ENCODE measurements at places on chromosomes 7 and 10. TPM values are rescaled to one million over a fixed set of nuclear protein-coding genes. Genes with fewer than 3 reads are reported as not detected.

C10orf143 gene
- 2.1 TPM for total RNA-seq

GIMAP2 gene
- total RNA-seq: 18.2 TPM

MSMB gene
- total RNA-seq: 4.0 TPM

OR2A1 gene
- 0.32 TPM for total RNA-seq

PRKCQ gene
- total RNA-seq: 1.8 TPM

SCART1 gene
- total RNA-seq: 3.7 TPM

CALHM3 gene
- total RNA-seq: not detected

TMEM26 gene
- total RNA-seq: 19.0 TPM

PAPOLB gene
- 0.33 TPM for total RNA-seq

SEMA4G gene
- total RNA-seq: 2.9 TPM
